ENCODE measurements at places on chromosomes 12 and 14. TPM values are rescaled to one million over a fixed set of nuclear protein-coding genes. Genes with fewer than 3 reads are reported as not detected.

DNA sequence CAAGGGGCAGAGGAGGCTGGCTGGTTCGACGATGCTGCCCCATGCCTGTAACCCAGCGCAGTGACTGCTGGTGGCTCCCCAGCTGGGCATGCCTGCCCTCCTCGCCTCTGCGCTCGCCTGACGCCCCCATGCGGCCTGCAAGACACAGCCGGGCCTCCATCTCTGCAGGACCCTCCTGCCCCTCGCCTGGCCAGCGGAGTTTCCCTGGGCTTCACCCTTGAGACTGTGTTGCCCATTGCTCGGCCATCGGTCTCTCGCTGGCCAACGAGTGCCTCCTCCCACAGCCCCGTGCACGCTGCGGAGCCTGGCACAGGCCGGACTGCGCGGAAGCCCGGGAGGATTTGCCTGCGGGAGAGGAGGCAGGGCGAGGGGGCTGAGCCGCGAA, 17.6 kb downstream of the ASPG start:
- no peaks in the 10 kb centered on the region for H3K27me3 ChIP-seq
- no peak overlapping the region for H3K27ac ChIP-seq
- H3K4me3 ChIP-seq, result no peak overlapping the region
- no peaks in the 10 kb centered on the region for H3K4me1 ChIP-seq
- H3K36me3 ChIP-seq, result no peaks in the 10 kb centered on the region

- no peaks in the 10 kb centered on the region for H3K4me1 ChIP-seq
- no peaks in the 10 kb centered on the region for H3K27me3 ChIP-seq
- H3K27ac ChIP-seq, result no peak overlapping the region
- H3K36me3 ChIP-seq, result no peaks in the 10 kb centered on the region
Observed at GRCh38 chr12:79850610-79851299, 84.1 kb downstream of the PPP1R12A start.

GRCh38 chr12:64814432-64814831, 10.0 kb upstream of the TBC1D30 start:
- DNase-seq, result no peak
- H3K4me1 ChIP-seq, result no peaks in the 10 kb centered on the region
- no peak overlapping the region for H3K4me3 ChIP-seq
- peaks cover 24% of the 10 kb centered on the region for H3K27me3 ChIP-seq
- H3K36me3 ChIP-seq, result no peaks in the 10 kb centered on the region

DNA sequence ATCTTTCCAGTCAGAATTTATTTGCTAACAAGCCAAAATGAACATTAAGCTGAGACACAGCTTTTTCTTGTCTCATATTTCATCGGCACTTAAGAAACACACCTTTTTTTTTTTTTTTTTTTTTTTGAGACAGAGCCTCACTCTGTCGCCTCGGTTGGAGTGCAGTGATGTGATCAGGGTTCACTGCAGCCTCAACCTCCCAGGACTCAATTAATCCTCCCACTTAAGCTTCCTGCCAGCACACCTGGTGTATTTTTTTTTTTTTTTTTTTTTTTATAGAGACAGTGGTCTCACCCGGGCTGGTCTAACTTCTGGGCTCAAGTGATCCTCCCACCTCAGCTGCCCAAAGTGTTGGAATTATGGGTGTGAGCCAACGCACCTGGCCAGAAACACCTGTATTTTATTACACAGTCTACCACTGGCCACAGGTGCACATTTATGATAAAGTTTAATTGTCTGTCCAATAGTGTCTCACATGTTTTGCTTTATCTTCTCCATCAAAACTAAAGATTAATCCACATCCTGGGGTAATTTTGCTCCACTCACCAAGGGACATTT, 62.7 kb downstream of the C2CD5 start:
- H3K27me3 ChIP-seq, result no peaks in the 10 kb centered on the region
- no peak for DNase-seq
- no peak overlapping the region for H3K4me3 ChIP-seq

DNA sequence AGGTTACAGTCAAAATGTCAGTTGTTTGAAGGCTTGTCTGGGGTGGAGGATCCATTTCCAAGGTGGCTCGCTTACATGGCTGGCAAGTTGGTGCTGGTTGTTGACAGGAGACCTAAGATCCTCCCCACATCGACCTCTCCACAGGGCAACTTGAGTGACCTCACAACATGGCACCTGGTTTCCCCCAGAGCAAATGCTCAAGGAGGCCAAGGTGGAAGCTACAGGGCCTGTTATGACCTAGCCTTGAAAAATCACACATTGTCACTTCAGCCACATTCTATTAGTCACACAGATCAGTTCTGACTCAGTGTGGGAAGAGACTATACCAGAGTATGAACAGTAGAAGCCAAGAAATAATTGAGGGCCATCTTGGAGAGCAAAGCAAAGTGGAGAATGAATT, 11.3 kb upstream of the GNG2 start:
- H3K27me3 ChIP-seq, result no peaks in the 10 kb centered on the region
- no peak overlapping the region for H3K4me3 ChIP-seq

DNA sequence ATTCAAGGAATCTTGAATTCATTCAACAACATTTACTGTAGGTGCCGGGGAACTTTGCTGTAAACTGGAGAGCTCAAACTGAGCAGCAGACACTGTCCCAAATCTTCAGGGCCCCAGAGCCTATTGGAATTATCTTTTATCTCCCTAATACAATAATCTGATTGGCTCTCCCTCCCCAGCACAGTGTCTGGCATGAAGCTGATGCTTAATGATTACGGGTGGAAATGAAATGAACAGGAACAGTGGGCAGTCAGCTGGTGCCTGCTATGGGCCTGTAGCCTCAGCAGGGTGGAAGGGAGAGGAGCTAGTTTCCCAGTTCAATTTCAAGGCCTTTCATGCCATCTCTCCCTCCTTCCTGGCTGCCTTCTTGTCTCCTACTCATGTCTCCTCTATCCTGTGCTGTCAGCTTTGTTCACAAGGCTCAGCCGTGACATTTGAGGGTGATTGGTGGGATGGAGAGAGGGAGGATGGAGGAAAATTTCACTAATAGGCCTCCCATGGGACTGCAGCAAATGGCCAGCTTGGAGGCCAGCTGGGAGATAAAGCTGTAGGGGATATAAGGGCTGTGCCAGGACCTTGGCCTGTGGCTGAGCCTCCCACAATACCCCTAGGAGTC, 4.3 kb upstream of the RAPGEF3 start:
- peaks cover 19% of the 10 kb centered on the region for H3K4me1 ChIP-seq
- no peak overlapping the region for H3K4me3 ChIP-seq
- H3K27ac ChIP-seq, result no peak overlapping the region
- DNase-seq, result no peak
- H3K36me3 ChIP-seq, result no peaks in the 10 kb centered on the region

- no peaks in the 10 kb centered on the region for H3K36me3 ChIP-seq
- DNase-seq, result no peak
- no peak overlapping the region for H3K4me3 ChIP-seq
- no peaks in the 10 kb centered on the region for H3K4me1 ChIP-seq
- no peaks in the 10 kb centered on the region for H3K27me3 ChIP-seq
- H3K27ac ChIP-seq, result no peak overlapping the region
Observed at GRCh38 chr12:111006621-111007020, 86.2 kb upstream of the MYL2 start.

DNA sequence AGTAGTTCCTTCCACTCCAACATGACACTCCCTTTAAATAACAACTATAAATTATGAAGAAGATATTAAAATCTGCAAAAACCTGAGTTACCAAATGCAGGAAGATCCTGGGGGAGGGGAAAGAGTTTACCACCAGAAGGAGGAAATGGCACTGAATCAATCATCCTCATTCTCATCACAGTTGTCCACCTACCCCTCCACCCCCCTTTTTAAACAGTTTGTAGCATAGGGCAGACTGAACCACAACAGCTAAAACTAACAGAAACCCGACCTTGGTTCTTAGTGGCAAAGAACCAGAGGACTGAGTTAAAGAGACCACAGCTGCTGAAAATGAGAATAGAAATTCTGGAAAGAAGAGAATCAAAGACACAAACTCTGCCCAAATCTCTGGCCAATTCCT, 189.5 kb downstream of the MED13L start:
- H3K36me3 ChIP-seq, result no peaks in the 10 kb centered on the region
- no peak overlapping the region for H3K27ac ChIP-seq
- no peaks in the 10 kb centered on the region for H3K4me1 ChIP-seq
- no peak overlapping the region for H3K4me3 ChIP-seq

AGAP2 gene
- total RNA-seq, result 0.72 TPM

HCAR2 gene
- not detected for total RNA-seq

KRT80 gene
- 0.59 TPM for total RNA-seq

GRCh38 chr14:94593376-94593748, 12.1 kb downstream of the SERPINA5 start:
- DNase-seq, result no peak
- no peaks in the 10 kb centered on the region for H3K4me1 ChIP-seq
- no peak overlapping the region for H3K27ac ChIP-seq
- H3K4me3 ChIP-seq, result no peak overlapping the region
- H3K36me3 ChIP-seq, result no peaks in the 10 kb centered on the region

DNA sequence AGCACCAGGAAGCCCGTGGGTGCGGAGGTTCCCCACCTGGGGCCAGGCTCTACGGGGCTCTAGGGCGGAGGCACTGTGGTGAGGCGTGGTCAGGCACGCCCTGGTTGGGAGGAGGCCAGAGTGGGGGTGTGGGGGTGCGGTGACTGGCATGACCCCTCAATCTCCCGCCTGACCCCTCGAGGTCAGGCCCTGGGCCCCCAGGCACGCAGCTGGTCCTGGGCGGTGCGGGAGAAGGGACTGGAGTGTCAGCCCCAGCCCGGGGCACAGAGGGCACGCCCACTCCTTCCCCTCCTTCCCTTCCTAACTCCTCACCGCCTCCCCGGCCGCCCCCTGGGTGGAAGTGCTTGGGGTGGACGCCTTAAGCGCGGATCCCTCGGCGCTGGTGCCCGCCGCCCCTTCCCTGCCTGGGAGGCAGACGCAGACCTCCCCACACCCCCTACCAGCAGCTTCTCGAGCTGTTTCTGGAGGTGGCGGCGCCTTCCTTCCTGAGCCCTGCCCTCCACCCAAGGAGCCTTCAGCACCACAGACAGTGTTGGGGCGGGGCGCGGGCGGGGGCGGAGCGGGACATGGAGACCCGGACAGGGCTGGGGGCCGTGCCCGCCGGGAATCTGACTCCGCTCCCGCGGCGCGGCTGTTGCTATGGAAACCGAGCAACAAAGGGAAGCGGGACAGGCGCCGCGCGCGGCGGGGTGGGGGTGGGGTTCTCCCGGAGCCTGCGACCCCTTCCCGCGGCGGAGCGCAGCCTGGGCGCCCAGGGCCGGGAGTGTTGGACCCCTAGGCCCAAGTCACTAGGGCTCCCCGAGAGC, 741 bp upstream of the CRIP2 start:
- no peak overlapping the region for H3K27ac ChIP-seq
- no peaks in the 10 kb centered on the region for H3K36me3 ChIP-seq
- H3K4me3 ChIP-seq, result peak overlapping the region; percentile 67
- peak; percentile 99 for DNase-seq
- H3K27me3 ChIP-seq, result no peaks in the 10 kb centered on the region

GRCh38 chr12:67692966-67693365, 44.4 kb downstream of the DYRK2 start:
- H3K27ac ChIP-seq, result no peak overlapping the region
- H3K4me3 ChIP-seq, result no peak overlapping the region

DNA sequence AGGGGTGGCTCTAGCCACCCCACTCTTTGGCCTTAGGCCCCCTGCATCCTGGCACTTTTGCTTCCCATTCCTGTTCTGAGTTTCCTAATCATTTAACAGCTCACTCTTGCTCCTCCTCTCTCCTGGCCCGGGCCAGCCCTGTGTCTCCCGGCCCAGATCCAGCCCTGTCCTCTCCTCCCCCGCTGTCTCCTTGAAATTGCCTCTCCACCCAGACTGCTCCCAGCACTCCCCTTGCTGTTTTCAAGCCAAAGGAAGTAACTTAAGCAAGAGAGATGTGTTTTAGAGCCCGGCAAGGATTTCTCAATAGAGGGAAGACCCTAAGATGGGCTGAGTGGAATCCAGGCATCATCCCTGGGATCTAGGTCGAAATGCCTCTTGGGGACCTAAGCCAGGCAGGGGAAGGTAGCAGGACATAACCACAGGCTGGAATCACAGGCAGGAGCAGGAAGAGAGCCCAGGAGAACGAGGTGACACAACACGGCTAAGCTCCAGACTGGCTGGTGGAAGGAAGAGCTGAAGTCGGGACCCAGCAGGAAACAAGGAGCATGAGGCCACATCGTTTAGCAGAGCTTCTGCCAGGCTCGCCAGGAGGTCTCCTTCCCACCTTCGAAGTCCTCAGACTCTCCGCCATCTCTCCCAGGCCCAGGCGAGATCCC, 2.0 kb upstream of the LRP1-AS start:
- peaks cover 79% of the 10 kb centered on the region for H3K36me3 ChIP-seq
- no peaks in the 10 kb centered on the region for H3K27me3 ChIP-seq
- peak overlapping the region; percentile 27 for H3K4me3 ChIP-seq
- H3K4me1 ChIP-seq, result peaks cover 84% of the 10 kb centered on the region

RNASE7 gene
- total RNA-seq, result not detected

AQP6 gene
- not detected for total RNA-seq

- H3K4me1 ChIP-seq, result no peaks in the 10 kb centered on the region
- no peaks in the 10 kb centered on the region for H3K36me3 ChIP-seq
- no peak for DNase-seq
- no peaks in the 10 kb centered on the region for H3K27me3 ChIP-seq
- no peak overlapping the region for H3K27ac ChIP-seq
Observed at GRCh38 chr12:4460761-4461160, 15.1 kb upstream of the FGF6 start.

DNA sequence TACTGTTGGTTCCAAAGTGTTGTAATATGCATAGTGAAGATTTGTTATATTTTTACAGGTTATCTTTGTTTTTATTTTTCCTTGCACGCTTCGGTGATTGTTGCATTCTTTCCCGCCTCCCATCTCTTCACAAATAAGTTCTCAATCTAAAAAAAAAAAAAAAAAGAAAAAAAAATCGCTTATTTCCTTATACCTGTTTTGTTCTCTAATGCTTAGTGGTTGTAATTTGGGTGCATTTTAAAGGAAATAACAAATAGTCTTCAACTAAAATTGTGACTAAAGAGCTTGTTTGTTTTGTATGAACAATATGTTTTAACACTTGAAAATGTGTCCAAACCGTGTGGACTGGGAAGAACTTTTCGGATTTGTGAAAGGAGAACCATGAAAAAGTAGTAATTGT, 1.5 kb downstream of the CAND1 start:
- peak overlapping the region; percentile 98 for H3K27ac ChIP-seq
- H3K27me3 ChIP-seq, result no peaks in the 10 kb centered on the region
- H3K36me3 ChIP-seq, result peaks cover 8% of the 10 kb centered on the region
- peak overlapping the region; percentile 94 for H3K4me3 ChIP-seq
- DNase-seq, result no peak

STAT2 gene
- 567 TPM for total RNA-seq

TMEM179 gene
- not detected for total RNA-seq

GRCh38 chr14:21233457-21234076, 35.7 kb downstream of the HNRNPC start:
- H3K27ac ChIP-seq, result peak overlapping the region; percentile 34
- no peaks in the 10 kb centered on the region for H3K4me1 ChIP-seq
- H3K4me3 ChIP-seq, result no peak overlapping the region
- no peak for DNase-seq
- no peaks in the 10 kb centered on the region for H3K27me3 ChIP-seq

GRCh38 chr14:61476105-61476753, 154.8 kb downstream of the PRKCH start:
- H3K36me3 ChIP-seq, result no peaks in the 10 kb centered on the region
- DNase-seq, result no peak
- H3K27me3 ChIP-seq, result no peaks in the 10 kb centered on the region
- H3K27ac ChIP-seq, result peak overlapping the region; percentile 95
- no peak overlapping the region for H3K4me3 ChIP-seq
- H3K4me1 ChIP-seq, result peaks cover 77% of the 10 kb centered on the region

- DNase-seq, result no peak
- no peaks in the 10 kb centered on the region for H3K36me3 ChIP-seq
- peaks cover 8% of the 10 kb centered on the region for H3K27me3 ChIP-seq
- no peak overlapping the region for H3K27ac ChIP-seq
- no peak overlapping the region for H3K4me3 ChIP-seq
Observed at GRCh38 chr14:91027561-91027960, 32.9 kb downstream of the RPS6KA5 start.

All from osteoblast (primary cell).